ENCODE measurements at places on chromosomes 6 and 20.

- DNase-seq, result no peak
Observed at GRCh38 chr6:143225929-143226328, 165.2 kb downstream of the AIG1 start.

GRCh38 chr6:138560130-138560860 is 61.0 kb upstream of the NHSL1 start:
- no peak for DNase-seq

DNA sequence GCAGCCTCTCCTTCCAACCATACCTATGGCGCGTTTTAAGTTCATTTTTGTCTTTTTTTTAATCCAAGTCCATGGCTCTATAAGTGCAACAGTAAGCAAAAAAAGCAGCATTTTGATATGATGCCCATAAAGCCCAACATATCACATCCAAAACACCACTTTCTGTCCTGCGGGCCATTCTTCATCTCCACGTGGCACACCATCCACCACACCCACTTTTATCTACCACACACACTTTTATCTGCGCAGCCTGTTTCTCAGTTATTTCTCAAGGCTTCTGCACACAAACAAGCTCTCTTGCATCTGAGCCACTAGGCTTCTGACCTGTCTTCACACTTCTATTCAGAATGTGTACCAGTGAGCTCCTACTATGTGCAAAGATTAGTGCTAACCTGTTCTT is 5.3 kb downstream of the GCLC start:
- no peak for DNase-seq

DNA sequence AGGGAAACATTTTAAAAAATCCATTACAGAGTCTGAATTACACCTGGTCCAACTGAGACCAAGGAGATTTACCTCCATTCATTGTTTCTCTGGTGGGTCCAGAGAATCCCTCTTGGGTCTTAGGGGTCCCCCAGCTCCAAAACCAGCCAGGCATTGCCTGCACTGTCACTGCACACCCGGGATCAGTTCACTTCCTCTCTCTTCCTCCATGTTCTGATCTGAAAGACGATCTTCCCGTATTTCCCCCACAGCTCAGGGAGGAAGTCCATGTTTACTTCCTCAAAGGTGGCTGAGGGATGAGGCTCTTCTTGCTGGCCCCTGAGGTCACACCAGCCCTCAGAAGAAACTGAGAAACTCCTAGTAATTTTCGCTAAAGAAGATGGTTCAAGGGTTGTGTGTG is 159.7 kb downstream of the BMP7 start:
- DNase-seq, result no peak

DNA sequence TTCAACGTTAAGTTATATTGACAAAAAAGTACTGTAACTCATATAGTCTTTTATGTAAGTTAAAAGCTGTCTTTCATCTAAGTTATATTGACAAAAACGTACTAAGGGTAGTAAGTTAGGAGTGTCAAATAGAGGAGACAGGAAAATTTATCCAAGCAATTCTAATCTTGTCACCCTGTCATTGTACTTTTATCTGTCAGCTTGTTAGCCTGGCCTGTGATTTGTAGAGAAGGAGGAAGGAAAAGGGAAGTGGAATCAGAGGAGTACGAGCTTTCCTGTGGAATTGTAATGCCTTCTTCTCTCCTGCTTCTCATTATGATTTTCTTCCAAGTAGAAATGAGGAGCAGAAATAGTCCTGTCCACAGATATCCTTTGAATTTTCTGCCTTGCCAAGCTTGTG is 18.8 kb downstream of the KCTD20 start:
- no peak for DNase-seq

DNA sequence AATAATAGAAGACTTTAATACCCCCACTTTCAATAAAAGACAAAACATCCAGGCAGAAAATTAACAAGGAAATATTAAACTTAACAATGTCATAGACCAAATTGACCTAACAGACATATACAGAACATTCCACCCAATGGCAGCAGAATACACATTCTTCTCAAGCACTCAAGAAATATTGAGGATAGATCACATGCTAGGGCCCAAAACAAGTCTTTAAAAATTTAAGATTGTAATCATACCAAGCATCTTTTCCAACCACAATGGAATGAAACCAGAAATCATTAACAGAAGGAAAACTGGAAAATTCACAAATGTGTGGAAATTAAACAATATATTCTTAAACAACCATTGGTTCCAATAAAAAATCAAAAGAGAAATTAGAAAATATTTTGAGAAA is 161.0 kb downstream of the COL12A1 start:
- DNase-seq, result no peak
